ENCODE measurements at places on chromosomes 7 and 10.

GRCh38 chr7:54591404-54592386 is 49.5 kb downstream of the VSTM2A start:
- no peak for DNase-seq

GRCh38 chr7:136128050-136128449 is 150.9 kb upstream of the MTPN start:
- no peak for DNase-seq

DNA sequence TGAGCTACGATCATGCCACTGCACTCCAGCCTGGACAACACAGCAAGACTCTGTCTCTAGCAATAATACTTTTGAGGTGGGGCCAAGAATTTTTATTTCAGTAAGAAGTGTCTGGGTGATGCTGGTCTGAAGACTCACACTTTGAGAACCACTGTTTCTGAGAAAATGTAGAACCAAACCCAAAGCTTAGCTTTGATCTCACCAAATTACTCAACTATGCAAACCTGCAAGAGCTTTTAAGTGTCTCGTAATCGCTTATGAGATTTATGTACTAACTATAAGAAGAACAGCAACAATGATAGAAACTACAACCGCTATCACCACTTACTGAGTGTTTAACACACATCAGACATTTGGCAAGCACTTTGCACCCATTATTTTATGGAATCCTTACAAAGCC is 29.5 kb downstream of the APBB1IP start:
- DNase-seq, result no peak

DNA sequence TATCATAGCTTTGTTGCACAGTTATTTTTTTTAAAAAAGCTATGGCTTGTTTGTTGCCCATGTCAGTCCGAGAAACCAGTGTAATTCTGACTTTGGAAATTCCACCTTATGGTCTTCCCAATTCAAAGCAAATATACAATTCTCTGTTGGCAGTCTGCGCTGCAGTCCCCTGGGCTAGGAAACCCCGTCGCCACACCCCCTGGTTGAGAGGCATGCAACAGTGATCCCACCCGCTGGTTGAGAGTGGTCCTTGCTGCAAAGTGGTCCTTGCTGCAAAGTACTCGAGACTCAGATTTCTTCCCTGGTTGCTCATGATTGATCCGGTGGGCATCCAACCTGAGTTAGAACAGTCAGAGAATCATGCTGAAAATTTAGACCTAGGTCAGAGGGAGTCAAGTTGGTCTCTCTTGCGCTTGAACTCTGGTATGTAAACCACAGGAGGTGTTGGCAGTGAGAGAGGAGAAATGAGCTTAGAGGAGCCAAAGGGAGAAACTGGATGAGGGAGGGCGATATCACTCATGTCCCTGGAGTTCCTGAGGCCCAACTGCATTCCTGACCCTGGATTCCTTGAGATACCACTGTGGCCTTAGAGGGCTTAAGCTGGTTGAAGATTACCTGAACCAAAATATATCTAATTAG is 45.0 kb upstream of the STK17A start:
- no peak for DNase-seq

- no peak for DNase-seq
These were observed 155.2 kb downstream of the DGKI start for GRCh38 chr7:137691566-137691965.

- DNase-seq, result no peak
These were observed 137.9 kb downstream of the RAPGEF5 start for GRCh38 chr7:22219036-22219435.

GRCh38 chr7:93948106-93948505 is 26.6 kb downstream of the GNG11 start:
- no peak for DNase-seq

DNA sequence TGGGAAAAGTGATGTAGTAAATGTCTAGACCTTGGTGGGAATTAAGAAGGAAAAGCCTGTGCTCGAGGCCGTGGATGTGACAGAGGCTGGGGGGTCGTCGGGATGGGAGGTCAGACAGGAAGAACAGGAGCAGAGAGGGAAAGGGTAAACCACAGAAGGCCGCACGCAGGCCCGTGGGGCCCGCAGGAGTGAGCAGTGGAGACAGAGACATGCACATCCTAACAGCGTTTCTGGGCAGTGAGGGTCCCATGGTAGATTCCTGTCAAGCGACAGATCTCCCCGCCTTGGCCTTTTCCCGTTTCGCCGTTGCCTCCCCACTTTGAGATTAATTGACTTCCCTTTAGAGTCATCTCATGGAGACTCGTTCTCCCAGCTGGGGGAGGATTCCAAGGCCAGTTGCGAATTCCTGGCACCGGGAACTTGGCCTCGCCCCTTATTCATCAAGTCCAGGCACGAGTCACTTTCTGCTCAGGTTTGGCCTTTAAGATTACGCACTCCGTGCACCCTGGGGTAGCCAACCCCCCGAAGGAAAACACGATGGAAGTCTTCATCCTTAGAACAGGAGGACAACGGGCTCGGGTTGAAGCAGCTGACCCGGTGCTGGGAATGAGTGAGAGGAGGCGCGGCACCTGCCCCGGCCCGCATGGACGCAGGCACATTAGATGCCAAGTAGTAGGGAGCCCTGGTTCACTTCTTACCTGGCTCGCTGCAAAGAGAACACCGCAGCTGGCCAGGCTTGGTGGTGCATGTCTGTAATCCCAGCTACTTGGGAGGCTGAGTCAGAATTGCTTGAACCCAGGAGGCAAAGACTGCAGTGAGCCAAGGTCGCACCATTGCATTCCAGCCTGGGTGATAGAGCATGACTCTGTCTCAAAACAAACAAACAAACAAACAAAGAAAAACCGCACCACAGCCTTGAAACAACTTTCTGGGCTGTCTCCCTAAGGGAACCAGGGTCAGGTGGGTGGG is 315.2 kb upstream of the SHH start:
- DNase-seq, result no peak

Data from NCI-H748 treated with DMSO at 0.1 percent for 48 hours (cell line).